HT-29 (cell line): ENCODE measurements at places on chromosomes 4 and X.
A peak's percentile ranks its signal among the peaks of the same experiment; 100 is the strongest.

- peak; percentile 15 for DNase-seq
Measured at GRCh38 chr4:175109933-175110332, 191.8 kb downstream of the ADAM29 start.

DNA sequence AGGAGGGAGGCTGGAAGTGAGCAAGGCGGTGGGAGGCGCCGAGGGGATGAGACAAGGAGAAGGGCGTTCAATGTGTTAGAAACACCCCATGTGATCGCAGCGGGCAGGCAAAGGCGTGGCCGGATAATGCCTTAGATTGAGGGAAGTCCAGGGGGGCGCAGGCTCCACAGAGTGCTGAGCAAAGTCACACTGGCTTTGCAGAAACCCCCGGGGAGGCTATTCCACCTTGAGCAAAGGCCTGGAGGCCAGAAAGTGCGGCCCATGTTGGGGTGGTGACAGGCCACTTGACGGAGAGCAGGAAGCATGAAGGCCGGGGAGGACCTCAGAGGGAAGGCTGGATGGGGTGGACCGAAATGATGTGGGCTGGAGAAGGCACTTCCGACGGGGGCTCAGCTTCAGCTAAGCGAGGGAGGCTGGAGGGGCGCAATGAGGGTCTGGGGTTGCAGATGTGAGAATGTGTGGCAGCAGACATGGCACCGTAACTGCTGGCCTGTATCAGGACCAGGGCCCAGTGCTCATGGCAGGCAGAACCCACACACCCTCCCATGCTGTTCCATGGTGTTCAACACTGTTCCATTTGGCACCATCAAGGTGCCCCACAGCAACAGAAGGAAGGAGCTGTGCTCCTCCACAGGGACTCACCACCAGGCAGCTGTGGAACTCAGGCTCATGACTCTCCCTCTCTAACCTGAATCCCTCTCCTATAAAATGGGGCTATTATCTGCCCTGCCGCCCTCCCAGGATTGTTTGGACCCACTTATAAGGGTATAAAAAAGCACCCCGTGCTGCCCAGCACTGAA is 50.3 kb downstream of the HMX1 start:
- no peak for DNase-seq

DNA sequence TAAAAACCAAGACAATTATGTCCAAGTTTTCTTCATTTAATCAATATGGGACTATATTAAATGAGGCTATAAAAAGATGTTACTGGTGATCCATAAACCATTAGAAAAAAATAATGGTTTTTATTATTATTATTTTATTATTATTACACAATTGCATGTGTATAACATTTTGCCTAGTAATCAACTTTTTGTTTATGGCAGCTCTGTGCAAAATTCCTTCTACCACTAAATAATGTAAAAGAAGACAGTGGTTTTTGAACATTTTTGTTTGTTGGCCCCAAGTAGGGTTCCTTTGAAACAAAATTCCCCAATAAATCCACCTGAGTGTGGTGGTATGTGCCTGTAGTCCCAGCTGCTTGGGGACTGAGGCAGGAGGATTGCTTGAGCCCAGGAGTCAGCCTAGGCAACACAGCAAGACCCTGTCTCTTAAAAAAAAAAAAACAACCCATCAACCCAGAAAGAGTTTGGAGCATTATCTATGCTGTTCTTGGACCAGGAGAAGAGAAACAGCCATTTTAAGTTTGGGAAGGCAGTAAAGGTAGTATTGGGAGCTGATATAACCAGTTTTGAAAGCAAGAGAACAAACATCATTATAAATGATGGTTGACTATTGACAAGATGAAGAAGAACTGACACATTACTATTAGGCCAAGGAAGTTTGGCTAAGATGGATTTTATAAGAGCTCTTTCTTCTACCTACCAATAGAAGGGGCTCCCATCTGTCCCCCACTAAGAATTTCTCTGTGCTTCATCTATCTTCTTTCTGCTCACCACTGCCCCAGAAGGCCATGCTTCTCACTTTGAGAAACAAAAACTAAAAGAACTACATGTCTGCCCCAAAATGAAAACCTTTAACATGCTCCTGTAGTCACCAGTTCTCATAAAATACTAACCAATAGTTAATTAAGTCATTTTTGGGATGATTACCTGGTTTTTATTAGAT is 2.2 kb downstream of the TMEM156 start:
- DNase-seq: no peak

DNA sequence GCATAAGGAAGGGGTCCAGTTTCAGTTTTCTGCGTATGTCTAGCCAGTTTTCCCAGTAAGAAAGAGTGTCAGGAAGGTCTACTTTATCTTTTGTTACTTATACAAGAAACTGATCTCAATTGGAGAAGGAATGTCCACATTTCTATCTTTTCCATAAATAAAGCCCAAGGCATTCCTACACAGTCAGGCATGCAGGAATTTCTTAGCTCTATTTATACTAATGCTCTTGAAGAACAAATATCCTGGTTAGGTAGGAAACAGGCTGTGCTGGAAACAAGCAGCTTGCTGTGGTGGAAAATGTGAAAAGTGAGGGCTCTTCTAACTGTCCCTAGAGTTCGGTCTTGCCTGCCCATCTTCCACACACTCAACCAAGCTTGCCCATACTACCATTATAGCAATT is 37.9 kb upstream of the PITX2 start:
- no peak for DNase-seq

DNA sequence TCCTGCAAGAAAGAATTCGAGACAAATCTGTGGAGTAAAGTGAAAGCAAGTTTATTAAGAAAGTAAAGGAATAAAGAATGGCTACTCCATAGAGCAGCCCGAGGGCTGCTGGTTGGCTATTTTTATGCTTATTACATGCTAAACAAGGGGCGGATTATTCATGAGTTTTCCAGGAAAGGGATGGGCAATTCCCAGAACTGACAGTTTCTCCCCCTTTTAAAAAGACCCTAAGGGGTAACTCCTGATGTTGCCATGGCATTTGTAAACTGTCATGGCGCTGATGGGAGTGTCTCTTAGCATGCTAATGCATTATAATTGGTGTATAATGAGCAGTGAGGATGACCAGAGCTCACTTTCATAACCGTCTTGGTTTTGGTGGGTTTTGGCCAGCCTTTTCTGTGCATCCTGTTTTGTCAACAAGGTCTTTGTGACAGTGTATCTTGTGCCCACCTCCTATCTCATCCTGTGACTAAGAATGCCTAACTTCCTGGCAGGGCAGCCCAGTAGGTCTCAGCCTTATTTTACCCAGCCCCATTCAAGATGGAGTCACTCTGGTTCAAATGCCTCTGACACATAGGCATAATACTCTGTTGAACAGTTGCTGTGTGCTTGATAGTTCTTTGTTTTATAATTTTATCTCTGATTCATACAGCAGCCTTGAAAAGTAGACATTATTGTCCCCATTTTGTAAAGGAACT is 25.8 kb downstream of the GAB1 start:
- DNase-seq: no peak

DNA sequence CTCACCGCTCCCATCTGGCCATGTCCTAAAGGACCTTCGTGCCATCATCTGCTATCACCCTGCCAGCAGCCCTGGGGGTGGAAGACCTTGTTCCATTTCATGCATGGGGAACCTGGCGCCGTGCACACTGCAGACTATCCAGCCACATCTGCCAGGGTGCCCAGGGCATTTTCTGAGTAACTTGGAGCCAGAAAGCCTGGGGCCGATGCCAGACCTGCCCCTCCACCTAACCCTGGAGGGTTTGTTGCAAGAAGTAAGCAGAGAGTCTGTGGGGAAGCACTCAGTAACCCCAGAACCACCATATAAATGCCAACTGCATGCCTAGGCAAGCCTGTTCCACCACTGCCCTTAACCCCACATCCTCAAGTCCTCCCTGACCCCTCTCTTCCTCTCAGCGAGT is 7.3 kb downstream of the HAUS7 start:
- DNase-seq: no peak

DNA sequence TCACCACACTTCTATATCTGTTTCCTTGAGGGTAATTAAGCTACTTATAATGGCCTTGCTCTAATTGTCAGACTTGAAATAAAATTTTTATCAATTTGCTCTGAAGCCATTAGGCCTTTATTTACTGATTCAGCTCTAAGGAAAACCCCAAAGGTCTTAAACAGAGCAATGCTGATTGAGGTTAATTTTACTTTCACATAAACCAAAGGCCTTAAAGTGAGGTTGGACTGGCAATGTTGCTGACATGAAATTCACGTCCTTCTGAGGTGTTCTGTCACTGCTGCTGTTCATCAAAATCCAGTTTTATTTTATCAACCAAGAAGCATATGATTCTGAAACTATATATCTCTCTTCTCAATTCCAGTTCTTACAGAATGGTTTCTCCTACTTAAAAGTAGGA is 21.7 kb upstream of the GPRIN3 start:
- DNase-seq: no peak

- no peak for DNase-seq
Measured at GRCh38 chr4:187782286-187782824, 213.2 kb upstream of the ZFP42 start.

DNA sequence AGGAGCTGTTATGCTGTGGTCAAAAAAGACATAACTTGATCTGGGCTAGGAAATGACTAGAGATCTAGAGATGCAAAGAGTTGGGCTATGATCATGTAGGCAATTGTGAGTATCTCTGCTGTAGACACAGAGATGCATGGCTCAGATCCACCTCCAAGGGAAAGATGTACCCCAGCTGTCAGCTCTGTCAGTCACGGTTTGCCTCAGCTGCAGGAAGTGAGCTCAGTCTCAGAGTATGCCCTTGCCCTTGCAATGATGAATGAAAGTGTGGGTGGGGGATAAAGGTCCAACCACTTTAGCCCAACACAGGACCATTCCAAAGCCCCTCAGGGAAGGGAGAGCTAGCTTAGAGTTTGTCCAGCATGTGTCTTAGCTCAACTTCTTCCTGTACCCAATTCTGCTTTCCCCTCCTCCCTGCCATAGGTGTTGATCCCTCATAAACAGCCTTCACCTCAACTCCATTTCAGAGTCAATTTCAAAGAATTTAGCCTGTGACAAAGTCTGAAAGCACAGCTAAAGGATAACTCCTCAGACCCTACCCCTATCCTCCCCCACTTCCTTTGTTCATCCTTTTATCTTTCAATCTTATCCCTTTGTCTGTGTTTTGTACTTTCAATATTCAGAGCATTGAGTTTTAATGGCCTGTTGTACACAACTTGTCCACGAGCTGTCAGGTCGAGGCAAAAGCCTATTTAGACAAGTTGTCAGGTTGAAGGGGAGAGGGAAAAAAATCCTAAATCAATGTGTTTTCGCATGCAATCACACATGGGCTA is 90.6 kb downstream of the MID1IP1 start:
- no peak for DNase-seq

DNA sequence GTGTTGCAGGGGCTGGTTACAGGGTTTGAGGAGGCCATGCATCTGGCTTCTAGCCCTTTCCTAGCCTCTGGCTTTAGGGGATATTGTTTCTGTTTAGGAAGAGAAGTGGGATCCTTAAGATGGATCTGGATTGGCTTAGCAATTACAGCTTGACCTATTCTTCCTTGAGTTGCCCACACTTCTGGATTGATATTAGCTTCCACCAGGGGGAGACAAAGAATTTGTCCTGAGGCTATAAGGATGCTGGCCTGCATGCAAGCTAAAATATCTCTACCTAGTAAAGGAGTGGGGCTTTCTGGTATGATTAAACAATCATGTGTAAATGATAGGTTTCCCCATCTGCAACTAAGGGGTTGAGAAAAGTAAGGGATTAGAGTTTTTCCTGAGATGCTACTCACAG is 117.2 kb downstream of the TEX13C start:
- DNase-seq: peak; percentile 54

DNA sequence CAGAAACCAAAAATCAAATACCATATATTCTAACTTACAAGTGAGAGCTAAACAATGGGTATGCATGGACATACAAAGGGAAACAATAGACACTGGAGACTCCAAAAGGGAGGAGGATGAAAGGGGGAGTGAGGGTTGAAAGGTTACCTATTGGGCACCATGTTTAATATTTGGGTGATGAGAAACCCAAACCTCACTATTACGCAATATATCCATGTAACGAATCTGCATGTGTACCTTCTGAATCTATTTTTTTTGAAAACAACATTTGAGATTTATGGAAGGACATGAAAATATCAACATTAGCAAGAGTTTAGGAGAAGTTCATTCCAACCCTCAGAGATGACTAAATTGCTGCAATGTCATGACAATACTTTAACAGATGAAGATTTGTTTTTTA is 586.1 kb downstream of the GBA3 start:
- no peak for DNase-seq

DNA sequence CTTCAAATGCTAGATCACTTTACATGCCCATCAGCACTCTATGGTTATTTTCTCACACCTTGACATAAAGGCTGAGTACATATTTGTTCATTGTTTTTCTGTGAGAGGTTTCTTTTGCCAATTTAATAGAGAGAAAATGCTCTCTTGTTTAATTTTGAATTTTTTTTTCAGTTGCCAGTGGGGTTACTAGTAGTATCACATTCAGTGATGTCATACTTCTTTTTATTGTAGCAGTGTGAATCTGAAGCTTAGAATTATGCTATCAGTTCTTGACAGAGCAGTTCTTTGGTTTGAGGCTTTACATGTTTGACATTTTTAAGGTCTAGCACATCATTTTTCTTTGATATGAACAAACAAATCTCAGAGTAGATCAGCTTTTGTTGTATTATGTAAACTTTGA is 185.4 kb downstream of the NWD2 start:
- no peak for DNase-seq
